ENCODE measurements at places on chromosomes 11 and 22. TPM values are rescaled to one million over a fixed set of nuclear protein-coding genes. Genes with fewer than 3 reads are reported as not detected.

CEND1 gene
- 2.2 TPM for total RNA-seq

GRCh38 chr11:134596404-134596803 is 184.4 kb upstream of the B3GAT1 start:
- DNase-seq: no peak

GLB1L3 gene
- 15.4 TPM for total RNA-seq

GRCh38 chr11:61173456-61173855 is 12.2 kb upstream of the VPS37C start:
- no peak for DNase-seq

Data from activated T-helper 2 cell treated with anti-CD3 and anti-CD28 coated beads, Interferon-gamma antibody, Interleukin-2, Interleukin-4, amounts not matched to agents 10 μg/mL and 5 μg/mL and 100 μg/mL, durations not matched to agents 14 hours and 24 hours and 36 hours (primary cell).